ENCODE measurements at places on chromosomes 12 and 14. TPM values are rescaled to one million over a fixed set of nuclear protein-coding genes. Genes with fewer than 3 reads are reported as not detected.
A peak's percentile ranks its signal among the peaks of the same experiment; 100 is the strongest.

DNA sequence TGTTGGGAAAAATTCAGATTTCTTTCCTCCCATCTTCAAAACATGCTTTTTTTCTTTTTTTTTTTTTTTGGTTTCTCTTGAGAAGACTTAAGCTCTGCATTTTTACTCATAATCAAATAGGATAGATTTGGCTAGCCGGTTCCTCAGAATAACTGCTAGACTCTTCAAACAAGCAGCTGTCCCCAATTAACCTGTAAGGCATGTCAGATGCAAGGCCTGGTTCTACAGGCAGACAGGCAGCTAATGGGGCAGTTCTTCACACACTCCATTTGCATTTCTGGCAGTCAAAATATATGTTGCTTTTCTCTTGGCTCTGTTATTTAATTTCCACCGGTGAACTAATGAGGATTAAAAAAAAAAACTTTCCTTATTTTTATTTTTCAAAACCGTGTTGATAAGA, 228.0 kb upstream of the ATP2B1 start:
- DNase-seq, result no peak

The BDKRB1 gene
- total RNA-seq, result 0.18 TPM

GRCh38 chr12:117599849-117600248, 238.4 kb upstream of the NOS1 start:
- DNase-seq, result peak; percentile 31

GRCh38 chr14:68413509-68413908, 379.4 kb downstream of the ZFP36L1 start:
- DNase-seq, result no peak

The TXNDC16 gene
- total RNA-seq, result 5.2 TPM

GRCh38 chr12:71492604-71493003, 53.0 kb downstream of the LGR5 start:
- no peak for DNase-seq

DNA sequence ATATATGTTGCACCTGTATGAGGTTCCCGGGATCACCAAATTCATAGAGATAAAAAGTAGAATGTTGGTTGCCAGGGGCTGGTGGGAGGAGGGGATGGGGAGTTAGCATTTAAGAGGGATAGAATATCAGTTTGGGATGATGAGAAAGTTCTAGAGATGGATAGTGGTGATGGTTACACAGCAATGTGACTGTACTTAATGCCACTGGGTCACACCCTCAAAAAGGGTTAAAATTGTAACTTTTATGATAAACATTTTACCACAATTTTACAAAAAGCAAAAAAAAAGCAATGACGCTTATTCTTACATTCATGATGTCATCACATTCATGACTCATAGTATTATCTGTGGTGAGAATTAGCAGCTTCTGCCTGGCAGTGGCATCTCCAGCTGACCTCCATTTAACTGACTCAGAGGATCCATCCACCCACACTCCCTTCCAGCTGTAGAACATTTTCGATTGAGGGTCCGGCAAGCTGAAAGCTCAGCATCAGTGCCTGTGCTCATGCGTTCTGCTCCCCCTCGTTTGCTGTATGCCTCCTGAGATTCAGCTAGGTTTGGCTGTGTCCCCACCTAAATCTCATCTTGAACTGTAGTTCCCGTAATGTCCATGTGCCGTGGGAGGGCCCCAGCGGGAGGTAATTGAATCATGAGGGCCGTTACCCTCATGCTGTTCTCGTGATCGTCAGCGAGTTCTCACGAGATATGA, 64.8 kb upstream of the TMEM260 start:
- no peak for DNase-seq

GRCh38 chr12:16828891-16829290, 222.9 kb upstream of the LMO3 start:
- no peak for DNase-seq

DNA sequence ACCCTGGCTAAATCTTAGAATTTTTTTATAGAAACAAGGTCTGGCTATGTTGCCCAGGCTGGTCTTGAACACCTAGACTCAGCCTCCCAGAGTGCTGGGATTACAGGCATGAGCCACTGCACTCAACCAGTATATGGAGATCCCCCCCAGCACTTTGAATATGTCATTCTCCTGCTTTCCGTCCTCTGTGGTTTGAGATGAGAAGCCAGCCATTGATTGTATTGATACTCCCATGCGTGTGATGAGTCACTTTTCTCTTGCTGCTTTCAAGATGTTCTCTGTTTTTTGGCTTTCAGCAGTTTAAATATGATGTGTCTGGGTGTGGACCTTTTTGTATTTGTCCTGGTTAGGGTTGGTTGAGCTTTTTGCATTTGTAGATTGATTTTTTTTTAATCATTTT, 75.2 kb upstream of the DNM1L start:
- DNase-seq, result no peak

The BEST3 gene
- 0.20 TPM for total RNA-seq

GRCh38 chr12:128137140-128137539, 129.8 kb upstream of the TMEM132C start:
- DNase-seq, result no peak

The SLC2A14 gene
- total RNA-seq, result not detected

DNA sequence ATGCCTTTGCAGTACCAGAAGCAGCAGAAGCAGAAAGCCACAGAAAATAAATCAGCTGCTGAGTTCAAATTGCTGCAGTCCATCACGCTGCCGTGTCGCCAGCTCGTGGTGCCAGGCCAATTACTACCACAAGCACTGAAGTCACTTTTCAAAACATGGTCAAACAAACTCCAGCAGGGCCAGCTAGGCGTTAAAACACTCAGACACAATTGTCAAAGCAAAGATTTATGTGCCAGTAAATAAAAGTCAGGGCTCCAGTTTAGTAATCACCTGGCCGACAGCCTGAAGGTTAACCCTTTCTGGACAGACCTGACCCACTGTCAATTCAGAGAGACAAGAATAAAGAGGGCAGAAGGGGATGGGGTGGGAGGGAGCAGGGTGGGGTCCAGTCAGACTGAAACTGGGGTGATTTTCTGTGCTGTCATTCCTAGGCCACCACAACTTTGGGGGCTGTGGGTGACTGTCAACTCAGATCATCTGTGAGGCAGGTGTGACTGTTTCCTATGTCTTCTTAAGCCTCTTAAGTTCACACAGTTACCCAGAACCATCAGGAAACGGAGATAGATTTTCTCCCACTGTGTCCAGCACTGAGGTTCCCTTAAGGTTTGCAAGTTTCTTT, 109.8 kb upstream of the FUT8 start:
- DNase-seq, result no peak

DNA sequence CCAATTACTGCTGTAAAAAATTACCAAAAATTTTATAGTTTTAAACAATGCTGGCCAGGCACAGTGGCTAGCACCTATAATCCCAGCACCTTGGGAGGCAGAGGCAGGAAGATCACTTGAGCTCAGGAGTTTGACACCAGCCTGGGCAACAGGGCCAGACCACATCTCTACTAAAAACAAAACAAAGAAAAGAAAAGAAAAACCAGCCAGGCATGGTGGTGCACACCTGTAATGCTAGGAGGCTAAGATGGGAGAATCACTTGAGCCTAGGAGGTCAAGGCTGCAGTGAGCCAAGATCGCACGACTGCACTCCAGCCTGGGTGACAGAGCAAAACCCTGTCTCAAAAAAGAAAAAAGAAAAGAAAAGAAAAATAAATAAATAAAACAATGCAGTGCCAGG, 54.0 kb upstream of the ARID2 start:
- DNase-seq, result no peak

The SOAT2 gene
- not detected for total RNA-seq

GRCh38 chr12:88266806-88267360, 124.8 kb downstream of the TMTC3 start:
- DNase-seq, result peak; percentile 89

- DNase-seq, result no peak
These were observed 6.7 kb downstream of the SDS start for GRCh38 chr12:113396828-113397496.

DNA sequence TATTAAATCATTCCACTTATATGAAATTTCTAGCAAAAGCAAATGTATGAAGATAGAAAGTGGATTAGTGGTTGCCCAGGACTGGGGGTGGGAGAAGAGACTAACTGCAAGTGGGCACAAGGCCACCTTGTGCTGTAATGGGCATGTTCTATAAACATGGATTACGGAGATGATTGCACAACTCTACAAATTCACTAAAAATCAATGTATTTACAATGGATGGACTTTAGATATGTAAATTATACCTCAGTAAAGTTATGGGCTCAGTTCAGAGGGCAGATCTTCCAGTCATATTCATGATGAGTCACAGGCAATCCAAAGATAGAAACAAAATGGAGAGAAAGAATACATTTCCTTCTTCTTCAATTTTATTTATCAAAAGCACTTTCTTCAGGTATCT, 173.9 kb downstream of the NDUFA12 start:
- no peak for DNase-seq

The GRIP1 gene
- total RNA-seq, result 3.6 TPM

The NRIP2 gene
- total RNA-seq, result 1.1 TPM

The ANKRD33 gene
- 0.14 TPM for total RNA-seq

DNA sequence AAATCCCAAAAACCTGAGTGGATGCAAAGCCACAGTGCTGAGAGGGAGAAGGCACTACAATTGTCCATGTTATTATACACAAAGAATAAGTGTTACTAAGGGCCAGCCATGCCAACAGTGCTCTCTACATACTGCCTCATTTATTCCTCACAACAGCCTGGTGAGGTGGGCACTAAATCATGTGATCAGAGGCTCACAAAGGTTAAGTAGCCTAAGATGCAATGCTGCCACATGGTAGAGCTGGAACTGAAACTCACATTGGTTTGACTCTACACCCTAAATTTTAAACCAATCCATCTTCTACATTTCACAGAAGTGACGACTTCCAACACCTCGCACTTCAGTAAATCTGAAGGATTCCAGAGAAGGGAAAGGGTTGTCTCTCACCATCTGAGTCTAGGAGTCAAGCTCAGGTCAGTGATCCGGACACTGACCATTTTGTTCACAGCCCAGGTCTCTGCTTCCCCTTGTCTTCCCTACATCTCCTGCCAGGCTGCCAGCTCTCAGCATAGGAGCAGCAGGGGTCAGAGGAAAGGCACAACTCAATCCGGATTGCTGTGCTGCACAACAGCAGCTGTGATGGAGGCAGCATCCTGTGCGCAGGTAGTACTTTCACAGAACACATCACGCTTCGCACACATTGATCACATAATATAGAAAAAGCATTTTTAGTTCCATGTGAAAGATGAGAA, 29.6 kb downstream of the NID2 start:
- no peak for DNase-seq

- DNase-seq, result no peak
These were observed 41.9 kb downstream of the JDP2 start for GRCh38 chr14:75469606-75470237.

The CLMN gene
- total RNA-seq, result 16.2 TPM

The FGF6 gene
- not detected for total RNA-seq

GRCh38 chr12:26346736-26347135, 151.4 kb downstream of the SSPN start:
- DNase-seq, result no peak

DNA sequence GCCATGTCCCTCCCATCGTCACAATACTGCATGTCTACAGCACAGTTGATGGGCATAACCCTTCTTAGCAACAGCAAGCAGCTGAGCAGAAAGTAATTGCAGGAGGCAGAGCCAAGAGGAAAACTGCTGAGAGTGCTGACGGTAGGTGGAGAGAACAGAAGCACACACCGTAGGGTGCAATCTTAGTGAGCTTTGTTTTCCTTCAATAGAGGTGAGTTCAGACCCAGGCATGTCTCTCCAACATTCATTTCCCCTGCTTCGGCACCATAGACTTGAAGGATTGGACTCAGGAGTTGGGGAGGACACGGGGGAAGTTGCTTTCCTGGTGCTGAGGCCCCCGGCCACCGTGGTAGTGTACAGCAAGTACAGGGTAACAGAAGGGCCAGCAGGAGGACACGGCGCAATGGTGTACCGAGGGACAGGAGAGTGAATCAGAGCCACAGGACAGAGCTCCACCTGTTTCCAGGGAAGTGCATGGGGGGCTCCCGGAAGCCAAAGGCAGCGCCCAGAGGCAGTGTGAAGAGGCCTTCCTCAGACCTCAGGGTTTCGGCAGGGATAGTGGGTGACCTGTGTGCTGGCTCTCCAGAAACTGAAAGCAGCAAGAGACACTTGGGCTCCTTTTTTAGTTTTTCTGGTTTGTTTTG, 36.3 kb upstream of the SINHCAF start:
- no peak for DNase-seq

The IKZF4 gene
- total RNA-seq, result 7.0 TPM

The ATN1 gene
- 113 TPM for total RNA-seq

- no peak for DNase-seq
These were observed at the start of gene TAS2R10 for GRCh38 chr12:10826258-10826657. TSS of gene TAS2R10 (minus strand) at chr12:10826358. CDS start at chr12:10826269, 89 bp downstream.

- no peak for DNase-seq
These were observed 2.9 kb downstream of the ACVRL1 start for GRCh38 chr12:51910168-51910567.

The SLC6A15 gene
- not detected for total RNA-seq

The OR6C6 gene
- not detected for total RNA-seq

The ITGB7 gene
- 2.3 TPM for total RNA-seq

GRCh38 chr12:87783467-87783866, 245.7 kb downstream of the C12orf50 start:
- no peak for DNase-seq

DNA sequence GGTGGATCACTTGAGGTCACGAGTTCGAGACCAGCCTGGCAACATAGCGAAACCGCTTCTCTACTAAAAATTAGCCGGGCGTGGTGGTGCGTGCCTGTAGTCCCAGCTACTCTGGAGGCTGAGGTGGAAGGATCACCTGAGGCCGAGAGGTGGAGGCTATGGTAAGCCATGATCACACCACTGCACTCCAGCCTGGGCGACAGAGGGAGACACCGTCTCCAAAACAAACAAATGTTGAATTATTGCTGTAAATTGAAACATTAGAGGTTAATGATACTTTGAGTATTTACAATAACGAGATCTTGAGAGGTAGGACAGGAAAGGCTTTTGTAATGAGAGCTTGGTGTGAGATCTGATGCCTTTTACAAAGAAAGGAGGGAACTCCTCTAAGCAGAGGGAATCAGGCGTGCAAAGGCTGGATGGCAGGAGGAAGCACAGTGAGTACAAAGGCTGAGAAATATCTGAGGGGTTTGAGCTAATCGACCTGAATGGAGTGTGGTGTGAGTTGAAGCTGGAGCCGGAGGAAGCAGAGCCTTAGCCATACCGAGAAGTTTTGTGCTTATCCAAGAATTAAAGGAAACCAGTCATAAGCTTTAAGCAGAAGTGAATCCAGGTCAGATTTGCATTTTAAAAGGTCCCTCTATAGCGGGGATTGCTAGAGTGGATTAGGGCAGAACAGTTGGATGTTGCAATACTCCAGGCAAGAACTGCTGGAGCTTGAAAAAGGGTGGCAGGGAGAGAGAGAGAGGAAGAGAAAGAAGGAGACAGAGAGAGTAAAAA, 1.1 kb downstream of the RHNO1 start:
- DNase-seq, result peak; percentile 21

- DNase-seq, result no peak
These were observed 35.0 kb downstream of the ZNF664 start for GRCh38 chr12:124007826-124008570.

- DNase-seq, result no peak
These were observed 89.2 kb upstream of the DYNC1H1 start for GRCh38 chr14:101875041-101875726.

Measured in lung (tissue), 17 donors.